Bone marrow (tissue), 2 donors: ENCODE measurements at places on chromosomes 6 and 20.

DNA sequence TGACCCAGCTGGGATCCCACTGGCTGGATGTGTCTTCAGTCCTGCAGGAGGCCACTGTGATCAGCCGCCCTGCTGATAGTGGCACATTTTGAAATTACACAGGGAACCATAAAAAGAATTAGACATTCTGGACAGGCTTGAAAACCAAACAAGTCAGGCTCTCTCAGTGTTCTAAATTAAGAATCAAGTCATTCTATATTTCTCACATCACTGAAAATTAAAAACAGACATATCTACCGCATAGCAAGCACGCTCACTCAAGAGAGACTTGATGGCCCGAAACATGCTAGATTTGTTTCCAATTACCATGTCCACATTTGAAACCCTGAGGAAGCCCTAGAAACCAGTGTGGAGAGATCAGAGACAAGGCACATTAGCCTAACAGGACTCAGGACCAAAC lies 57.7 kb downstream of the NFATC2 start:
- DNase-seq: no peak

GRCh38 chr6:43255408-43256054 lies 12.2 kb downstream of the TTBK1 start:
- no peak for DNase-seq

DNA sequence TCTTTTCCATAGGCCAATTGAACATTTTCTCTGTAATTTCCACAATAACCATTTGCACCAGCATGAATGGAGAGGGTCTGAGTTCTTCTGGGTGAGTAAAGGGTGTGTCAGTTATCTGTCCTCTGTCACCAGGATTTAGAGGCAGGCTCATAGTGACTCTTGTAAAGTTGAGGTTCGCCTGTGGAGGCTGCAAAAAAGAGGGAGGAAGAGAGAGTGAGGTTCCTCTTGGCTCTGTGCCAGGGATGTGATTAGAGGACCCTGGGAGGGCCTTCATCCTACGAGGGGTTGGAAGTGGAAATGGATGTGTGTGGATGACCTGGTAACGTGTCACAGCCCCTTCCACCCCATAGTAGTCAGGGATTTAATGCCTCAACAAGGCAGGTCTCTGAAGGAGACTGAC lies 242.0 kb downstream of the ESR1 start:
- no peak for DNase-seq

DNA sequence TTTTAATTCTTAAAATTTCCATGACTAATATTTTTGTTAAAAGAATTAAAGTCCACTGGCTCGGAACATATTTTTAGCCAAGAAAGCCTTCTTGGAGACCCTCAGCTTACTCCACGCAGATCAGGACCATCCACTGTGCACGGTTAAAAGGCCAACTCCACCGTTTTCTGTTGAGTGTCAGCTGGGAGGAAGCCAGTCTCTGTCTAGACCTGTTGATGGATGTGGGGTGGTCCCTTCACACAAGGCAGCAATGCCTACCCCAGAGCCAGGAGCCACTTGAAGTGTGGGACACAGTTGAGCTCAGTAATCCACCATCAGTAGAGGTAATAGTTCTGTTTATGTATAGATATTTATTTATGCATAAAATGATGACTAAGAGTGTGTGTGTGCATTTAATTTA lies 19.9 kb upstream of the QKI start:
- DNase-seq: no peak

DNA sequence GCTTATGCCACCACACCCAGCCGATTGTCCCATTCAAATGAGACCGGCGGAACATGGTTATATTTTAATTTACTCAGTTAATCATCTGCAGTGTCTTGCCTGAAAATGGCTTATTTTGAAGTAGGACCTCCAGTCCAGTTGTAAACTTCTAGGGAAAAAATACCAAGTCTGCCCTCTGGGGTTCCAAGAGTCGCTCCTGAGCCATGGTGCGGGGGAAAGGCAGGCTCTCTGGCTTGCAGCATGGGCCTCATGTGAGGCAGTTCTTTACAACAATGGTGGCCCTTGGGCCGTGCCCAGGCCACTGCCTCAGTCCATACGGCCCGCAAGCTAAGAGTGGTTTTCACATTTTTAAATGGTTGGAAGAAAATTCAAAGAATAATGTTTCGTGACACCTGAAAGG lies 62.7 kb upstream of the XRN2 start:
- DNase-seq: no peak

DNA sequence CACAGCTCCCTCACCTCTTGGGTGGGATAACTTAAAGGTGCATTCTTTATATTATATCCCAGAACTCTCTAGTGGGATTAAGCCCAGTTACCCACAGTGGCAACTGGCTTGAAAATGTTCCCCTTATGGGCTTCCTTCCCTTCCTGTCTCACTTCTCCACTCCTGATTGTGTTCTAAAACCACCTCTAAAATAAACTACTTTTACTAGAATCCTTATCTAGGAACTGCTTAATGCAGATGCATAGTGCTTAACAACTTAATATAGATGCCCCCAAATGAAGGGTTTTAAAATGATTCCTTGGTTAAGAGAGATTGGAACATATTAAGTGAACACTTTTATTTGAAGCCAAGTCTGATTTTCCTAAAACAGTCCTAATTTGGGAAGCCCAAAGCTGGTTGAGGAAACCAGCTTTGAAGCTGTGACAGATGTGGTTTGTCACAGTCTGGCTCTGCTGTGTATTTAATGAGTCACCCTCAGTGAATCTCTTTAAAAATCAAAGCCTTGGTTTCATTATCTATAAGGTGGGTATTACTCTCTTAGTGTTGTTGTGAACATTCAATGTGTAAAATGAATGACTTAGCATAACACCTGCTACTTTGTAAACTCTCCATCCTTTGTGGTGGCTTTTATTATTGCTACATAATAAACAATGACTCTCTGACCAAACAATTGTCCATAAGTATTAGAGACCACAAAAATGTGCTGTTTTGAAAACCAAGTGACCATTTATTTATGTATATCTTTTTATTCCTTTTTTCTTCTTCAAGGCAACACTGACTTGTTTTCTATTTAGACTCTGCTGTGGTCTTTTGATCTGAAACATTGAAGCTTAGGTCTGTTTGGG lies 24.4 kb downstream of the PLCB1 start:
- DNase-seq: no peak

DNA sequence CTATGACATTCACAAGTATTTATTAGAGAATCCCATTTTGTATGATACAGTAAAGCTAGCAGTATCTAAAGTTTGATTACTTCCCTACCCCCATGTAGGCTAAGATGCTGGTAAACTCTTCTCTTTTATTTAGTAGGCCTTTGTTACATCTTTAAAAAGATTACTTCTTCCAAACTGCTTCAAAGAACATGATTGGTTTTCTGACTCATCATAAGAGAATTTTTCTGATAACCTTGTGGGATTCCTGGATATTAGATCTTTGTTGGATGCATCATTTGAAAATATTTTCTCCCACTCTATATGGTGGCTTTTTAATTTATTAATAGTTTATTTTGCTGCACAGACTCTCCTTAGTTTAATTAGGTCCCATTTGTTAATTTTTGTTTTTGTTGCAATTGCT lies 898.3 kb upstream of the ADGRB3 start:
- DNase-seq: no peak

DNA sequence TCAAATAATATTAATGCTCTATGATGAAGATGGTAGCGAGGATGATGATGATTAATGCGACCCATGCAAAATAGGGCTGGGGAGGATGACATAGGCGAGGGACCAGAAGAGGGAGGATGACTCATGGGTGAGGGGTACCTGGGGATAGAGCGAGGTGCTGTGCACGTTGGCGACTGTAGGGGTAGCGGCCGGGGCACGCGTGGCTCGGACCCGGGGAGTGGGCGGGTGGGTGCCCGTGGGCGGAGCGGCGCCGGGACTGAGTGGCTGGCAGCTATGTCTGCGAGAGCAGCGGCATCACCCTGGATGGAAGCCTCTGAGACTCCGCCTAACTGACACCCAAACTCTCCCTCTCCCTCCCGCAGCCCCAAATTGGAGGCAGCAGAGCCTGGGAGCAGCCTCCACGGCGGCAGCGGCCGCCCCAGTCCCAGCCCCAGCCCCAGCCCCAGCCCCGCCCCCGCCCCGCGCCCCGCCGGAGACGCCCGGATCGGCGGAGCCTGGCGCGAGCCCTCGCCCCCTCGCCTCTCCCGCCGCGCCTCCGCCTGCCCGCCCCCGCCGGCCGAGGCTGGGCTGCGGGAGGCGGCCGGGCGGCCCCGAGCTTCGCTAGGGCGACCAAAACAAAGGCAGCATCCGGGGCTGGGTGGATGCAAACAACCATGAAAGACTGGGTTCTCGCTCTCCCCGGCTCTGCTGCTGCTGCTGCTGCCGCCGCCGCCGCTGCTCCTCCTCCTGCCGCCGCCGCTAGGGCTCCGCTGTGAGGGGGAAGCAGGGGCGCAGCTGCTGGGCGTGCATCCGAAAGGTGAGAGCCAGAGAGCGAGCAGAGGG lies at the start of gene RIMS1:
Gene RIMS1 (plus strand): TSS at position 367 of the 822 bp plus-strand sequence. CDS start 474 bp downstream, outside the sequence.
- DNase-seq: no peak

GRCh38 chr6:82506526-82506925 lies 142.9 kb downstream of the TPBG start:
- DNase-seq: no peak

- no peak for DNase-seq
Observed at GRCh38 chr6:142332393-142333098, 30.7 kb downstream of the ADGRG6 start.

DNA sequence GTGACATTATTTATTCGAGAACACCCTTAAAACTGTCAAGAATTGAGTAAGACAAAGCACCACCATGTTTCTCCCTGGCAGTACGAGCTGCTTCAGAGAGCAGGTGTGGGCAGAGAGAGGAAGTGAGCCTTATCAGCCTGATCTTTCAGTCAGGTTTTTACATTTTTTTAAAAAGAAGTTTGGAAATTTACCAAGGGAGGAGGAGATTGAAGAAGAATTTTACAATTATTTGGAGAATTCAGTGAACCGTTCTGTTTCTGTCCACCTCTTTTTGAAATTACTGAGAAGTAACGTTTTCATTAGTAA lies 75.5 kb downstream of the ZDHHC14 start:
- no peak for DNase-seq

GRCh38 chr6:111047244-111047643 lies 40.1 kb upstream of the SLC16A10 start:
- no peak for DNase-seq
